ENCODE measurements at places on chromosomes 7 and 10.
A peak's percentile ranks its signal among the peaks of the same experiment; 100 is the strongest.

- DNase-seq, result no peak
Observed at GRCh38 chr10:130747356-130747755, 564.2 kb downstream of the TCERG1L start.

DNA sequence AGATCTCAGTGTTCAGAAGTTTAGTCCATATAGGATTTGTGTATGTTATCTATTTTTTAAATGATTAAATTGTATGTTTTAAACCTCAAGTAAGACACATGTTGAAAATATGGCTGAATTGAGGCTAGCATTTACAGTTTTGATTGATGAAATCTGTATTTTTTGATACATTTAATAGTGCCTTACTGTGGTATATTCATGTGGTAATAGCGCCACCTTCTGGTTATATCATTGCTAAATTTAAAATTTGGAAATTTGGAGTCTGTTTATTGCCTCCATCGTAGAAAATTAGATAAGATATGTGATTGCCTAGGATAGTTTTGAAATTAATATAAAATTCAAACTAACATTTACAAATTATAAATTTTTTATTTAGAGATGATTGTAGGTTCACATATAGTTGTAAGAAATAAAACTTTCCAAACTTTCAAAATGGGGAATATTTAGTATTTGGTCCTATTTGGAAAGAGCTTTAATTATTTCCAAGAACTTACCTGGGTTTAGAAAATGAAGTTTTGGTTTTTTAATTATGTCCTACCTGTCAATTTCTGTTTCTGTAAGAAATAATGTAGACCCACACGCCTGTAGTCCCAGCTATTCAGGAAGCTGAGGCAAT, 19.1 kb upstream of the ARMS2 start:
- DNase-seq, result peak; percentile 48

- DNase-seq, result peak; percentile 45
Observed at GRCh38 chr10:93386631-93387369, 95.3 kb downstream of the MYOF start.

DNA sequence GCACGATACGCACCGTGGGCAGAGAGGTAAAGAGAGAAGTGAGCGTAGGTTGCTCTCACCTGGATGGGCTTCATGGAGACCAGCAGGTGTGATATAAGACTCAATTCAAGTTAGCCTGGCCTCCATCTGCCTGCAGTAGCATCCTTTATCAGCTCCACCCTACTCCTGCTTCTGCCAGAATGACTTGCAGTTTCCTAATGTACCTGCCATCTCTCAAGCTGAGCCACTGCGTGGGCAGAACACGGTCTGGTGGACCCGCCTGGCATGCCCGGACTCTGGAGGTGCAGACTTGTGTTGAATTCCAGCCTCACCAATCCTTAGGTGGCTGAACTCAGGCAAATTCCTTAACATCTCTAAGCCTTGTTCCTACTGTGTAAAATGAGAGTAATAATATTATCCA, 64.3 kb downstream of the STEAP1B start:
- no peak for DNase-seq

DNA sequence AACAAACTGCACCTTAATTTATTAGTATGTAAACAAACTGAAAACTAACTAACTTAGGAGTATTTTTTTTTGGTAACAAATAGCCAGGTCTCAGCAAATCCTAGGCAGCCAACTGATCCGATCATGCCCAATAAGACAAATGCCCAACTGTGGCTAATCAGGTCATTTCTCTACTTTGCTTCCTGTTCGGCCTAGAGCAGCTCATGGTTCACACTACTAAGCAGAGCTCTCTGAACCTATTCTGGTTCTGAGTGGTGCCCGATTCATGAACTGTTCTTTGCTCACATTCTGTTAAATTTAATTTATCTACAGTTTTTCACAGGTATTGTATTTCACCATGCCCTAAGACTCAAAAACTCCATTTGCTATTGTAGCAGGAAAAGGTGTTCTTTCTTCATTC, 55.1 kb downstream of the CCDC3 start:
- no peak for DNase-seq

- DNase-seq, result peak; percentile 47
Observed at GRCh38 chr7:28989211-28989980, 31.3 kb upstream of the TRIL start.

DNA sequence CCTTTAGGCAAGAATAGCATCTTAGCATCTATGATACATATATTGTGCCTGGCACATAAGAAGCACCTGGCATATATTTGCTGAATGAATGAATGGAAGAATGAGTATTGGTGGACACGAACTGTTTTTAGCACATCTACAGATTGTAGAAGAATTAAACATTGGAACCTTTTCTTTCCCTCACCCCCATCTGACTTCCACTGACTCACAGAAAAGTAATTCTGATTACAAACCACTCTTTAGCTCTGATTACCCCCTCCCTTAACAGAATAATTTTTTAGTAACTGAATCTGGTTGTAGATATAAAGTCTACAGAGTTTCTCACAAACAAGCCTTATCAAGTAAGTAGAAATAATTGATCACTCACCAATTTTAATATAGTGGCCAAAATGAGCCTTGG, 31.9 kb downstream of the SLC26A4 start:
- peak; percentile 32 for DNase-seq

- peak; percentile 35 for DNase-seq
Observed at GRCh38 chr7:36084485-36085091, 68.5 kb upstream of the EEPD1 start.

GRCh38 chr10:22824520-22824919, 103.3 kb upstream of the ARMC3 start:
- no peak for DNase-seq

DNA sequence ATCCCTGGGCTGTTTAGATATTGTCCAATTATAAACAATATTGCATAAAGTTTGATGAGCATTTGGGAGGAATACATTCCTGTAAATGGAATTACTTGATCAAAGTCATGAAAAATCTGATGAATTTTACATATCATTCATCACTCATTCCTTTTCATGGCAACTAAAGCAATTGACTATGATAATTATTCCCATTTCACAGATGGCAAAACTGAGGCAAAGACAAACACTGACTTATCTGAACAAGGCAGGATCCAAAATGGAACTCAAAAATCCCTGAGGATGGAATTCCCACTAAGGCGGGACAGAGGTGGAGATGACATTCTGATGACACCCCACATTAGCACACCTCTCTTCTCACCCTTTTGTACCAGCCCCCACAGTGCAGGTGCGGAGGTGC, 17.1 kb downstream of the SLIT1 start:
- DNase-seq, result no peak

DNA sequence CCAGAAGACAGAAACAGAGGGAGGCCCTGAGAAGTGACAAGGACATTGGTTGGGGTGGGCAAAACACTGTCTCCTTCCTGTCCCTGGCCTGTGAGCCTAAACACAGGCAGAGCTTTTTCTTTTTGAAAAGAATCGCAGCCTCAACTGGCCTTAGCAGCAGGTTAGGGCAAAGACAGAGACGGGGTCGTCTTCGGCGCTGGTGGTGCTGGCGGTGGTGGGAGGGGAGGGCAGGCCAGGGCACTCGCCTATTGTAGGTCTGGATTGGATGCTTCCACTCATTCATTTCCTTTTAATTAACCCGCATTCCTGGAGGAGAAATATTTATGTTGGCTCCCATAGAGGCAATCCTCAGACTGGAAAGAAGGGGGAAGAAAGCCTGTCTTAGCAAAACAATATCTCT, 22.6 kb downstream of the WNT8B start:
- no peak for DNase-seq

- DNase-seq, result no peak
Observed at GRCh38 chr10:11050301-11051287, 32.9 kb downstream of the CELF2 start.

GRCh38 chr7:95473276-95473985, 12.3 kb upstream of the ASB4 start:
- DNase-seq, result no peak

DNA sequence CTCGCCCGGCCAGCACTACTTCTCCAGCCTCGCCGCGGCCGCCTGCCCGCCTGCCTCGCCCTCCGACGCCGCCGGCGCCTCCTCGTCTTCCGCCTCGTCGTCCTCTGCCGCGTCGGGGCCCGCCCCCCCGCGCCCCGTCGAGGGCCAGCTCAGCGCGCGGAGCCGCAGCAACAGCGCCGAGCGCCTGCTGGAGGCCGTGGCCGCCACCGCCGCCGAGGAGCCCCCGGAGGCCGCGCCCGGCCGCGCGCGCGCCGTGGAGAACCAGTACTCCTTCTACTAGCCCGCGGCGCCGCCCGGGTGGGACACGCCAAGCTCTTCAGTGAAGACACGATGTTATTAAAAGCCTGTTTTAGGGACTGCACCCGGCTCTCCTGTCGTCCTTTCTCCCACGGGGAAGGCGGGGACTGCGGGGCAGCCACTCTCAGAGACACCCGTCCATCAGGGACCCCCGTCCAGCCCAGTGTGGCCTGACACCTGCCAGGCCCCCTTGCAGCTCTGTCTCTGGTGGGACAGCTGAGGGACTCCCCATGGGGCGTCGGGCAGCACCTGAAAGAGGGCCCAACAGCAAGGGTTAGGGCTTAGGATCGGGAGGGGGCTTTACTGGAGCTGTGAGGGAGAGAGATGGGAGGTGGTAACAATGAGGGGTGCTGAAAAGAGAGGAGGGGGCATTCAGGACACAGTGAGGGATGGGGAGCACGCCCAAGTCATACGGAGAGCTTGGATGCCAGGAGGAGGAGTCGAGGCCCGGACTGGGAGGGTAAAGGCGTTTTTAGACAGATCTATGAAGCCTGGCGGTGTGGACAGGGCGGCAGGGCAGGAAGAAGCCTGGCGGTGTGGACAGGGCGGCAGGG, 34.7 kb downstream of the SPDYE6 start:
- DNase-seq, result peak; percentile 17

GRCh38 chr7:54778696-54779540, 19.9 kb upstream of the SEC61G start:
- DNase-seq, result no peak

DNA sequence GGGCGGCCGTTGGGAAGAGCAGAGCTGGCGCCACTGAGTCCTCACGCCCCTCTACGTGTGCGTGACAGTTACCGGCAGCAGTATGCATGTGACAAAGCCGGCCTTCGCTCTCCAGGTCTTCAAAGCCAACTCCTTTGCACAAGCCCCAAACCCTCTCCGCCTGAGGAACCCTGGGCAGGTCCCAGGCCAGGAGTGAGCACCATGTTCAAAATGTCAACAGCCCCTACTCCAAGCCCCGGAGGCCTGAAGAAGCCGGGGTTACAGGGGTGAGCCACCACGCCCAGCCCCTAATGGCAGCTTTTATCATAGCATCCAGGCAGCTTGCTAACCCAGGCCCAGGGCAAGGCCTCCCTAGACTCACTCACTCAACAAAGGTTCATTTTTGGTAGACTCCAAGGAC, 70.8 kb downstream of the OAT start:
- DNase-seq, result no peak

DNA sequence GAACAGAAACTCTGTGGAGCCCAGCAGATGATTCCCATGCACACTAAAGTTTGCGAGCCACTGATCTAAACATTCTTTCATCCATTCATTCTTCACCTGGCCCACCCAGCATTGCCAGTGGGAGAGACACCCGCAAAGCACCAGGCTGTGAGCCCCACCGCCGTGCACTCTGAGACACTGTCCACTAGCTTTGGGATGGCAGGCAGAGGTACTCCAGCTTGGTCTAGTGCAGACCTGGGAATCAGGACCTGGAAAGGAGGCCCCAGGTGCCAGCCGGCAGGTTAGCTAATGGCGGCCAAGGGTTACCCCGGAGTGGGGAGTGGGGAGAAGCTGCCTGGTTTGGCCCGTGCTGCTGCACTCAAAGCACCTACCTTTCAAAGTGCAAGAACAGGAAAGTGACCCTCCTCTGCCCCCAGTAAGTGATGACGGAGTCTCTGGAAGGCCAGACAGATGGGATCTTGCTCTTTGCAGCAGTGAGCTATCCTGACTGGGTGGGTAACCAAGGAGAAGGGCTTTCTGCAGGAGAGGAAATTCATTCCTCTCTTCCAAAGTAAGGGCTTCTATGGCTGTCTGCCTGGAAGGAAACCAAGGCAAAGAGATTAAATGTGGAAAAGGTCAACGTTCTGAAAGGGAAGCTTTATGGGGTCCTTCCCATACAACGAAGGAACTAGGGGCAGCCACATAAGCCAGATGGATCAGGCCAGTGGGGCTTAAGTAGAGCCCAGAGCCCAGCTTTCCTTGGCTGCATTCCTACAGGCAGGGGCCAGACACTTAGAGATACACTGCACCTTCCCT, 74.2 kb upstream of the LRRC4 start:
- no peak for DNase-seq

GRCh38 chr10:128727114-128727513, 600.9 kb upstream of the MKI67 start:
- no peak for DNase-seq

- DNase-seq, result no peak
Observed at GRCh38 chr10:2464483-2464882, 602.9 kb upstream of the PFKP start.

- DNase-seq, result no peak
Observed at GRCh38 chr7:77665161-77665560, 31.1 kb upstream of the RSBN1L start.

- no peak for DNase-seq
Observed at GRCh38 chr10:5470062-5470751, 29.2 kb downstream of the CALML5 start.

DNA sequence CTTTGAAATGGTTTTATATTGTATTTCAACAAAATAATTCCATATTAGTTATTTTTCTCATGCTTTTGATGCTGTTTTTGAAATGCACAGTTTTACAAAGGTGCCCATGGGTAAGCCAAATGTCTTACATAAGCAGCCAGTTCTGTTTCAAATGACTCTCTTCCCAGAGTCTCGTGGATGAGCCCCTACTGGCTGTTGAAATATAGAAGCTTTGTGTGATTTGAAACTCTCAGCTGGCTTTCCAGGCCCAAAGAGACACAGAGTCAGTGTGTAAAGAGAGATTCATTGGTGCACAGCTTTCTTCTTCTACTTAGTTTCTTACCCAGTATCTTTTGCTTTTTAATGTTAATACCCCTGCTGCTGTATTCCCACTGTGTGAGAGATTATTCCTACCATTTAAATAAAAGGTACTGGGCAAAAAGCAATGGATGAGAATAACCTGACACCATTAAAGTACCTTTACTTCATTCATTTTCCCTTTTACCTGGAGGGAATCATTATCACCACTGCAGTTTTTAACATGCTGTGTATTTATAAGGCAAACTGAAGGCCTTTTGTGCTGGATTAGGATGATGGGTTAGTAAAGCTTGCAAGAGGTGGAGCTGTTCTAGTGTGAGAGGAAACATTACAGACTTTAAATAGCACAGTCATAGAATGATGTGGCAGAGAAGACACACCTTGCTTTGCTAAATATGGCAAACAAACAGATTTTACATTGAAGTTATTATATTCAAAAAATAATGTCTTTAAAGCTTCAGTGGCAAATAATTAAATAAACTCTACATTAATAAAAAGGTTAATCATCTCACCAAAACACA, 415.1 kb downstream of the THSD7A start:
- no peak for DNase-seq
